Fibroblast of skin of left biceps (primary cell): ENCODE measurements at places on chromosomes 1 and 21.

GRCh38 chr1:67441183-67441582 is 11.0 kb upstream of the SERBP1 start:
- no peak for DNase-seq

DNA sequence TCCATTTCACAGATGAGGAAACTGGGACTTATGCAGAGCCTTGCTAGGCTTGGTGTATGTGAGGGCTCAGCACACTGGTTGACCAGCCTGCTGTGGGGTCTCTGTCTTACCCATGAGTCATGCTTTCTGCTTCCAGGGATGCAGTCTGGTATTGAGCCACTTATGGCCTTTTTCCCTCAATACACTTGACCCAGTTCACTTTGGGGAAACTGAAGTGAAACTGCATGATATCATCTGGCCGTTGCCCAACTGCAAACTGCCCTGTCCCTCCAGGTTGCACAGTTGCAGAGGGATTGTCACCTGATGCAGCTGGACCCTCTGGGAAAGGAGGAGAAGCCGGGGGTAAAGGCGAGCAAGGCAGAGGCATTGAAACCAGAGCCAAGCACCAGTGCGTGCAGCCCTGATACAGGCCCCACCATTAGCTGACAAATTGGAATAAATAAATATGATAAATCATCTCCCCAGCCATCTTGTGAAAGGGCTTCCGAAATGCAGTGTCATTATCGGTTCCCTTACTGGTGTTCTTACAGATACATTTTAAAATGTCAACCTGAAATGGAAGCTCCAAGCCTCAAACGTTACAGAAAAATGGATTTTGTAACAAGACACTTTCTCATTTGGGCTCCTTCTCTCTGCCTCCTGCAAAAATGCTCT is 39.3 kb upstream of the DUSP10 start:
- no peak for DNase-seq

DNA sequence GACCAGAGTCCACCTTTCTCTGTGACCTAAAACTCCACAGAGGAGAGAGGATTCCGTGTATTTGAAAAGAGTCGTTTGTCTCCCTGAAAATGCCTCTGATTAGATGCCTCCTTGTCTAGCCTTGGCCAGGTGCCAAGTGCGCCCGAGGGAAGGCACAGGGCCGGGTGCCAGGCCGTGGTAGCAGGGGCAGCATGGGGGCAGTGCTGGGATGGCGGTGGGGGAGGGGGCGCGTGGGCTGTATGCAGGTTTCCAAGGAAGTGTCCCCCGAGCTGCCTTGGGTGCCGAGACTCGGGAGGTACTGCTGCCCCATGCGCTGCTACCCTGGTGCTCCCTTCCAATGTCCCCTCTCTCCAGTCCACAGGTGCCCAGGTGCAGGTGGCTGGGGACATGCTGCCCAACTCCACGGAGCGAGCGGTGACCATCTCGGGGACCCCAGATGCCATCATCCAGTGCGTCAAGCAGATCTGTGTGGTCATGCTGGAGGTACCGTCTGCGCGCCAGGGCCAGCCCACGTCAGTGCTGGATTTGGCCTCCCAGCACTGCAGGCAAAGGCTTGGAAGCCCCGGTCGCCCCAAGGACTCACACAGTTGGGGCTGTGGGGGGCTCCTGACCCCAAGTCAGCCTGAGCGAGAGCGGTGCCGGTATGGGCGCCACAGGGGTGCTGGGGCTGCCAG is 70.9 kb upstream of the COL6A1 start:
- DNase-seq: no peak

DNA sequence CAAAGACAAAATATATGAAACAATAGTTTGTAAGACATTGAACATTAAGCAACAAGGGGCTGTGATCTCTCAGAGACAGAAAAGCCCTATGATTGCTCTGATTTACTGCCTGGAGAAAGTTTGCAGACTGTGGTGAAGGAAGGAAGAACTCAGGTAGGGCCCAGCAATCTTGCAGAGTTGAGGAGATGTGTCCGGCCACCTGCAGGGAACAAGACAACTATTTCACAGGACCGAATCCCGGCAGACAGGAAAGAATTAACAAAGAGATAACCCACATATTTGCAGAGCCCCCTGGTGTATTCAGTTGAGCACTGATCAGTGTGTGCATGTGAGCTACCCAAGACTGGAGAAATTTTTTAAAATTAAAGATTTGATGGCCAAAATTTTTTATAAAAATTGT is 58.3 kb upstream of the FMN2 start:
- no peak for DNase-seq

DNA sequence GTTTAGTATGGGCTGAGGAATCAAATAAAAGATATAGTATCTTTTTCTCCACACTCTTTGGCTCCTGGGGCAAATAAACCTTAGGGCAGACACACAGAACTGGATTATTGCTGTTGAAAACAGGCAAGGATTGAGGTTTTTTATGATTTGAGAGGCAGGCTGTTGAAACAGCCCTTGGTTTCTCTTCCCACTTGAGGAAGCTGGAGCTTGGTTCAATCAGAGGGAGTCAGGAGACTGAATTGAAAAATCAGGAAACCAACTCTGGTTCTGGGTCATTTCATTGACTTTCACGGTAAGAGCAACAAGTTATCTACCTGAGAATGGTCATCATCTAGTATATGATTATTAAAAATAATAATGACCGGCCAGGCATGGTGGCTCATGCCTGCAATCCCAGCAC is 108.4 kb downstream of the CNIH3 start:
- no peak for DNase-seq

DNA sequence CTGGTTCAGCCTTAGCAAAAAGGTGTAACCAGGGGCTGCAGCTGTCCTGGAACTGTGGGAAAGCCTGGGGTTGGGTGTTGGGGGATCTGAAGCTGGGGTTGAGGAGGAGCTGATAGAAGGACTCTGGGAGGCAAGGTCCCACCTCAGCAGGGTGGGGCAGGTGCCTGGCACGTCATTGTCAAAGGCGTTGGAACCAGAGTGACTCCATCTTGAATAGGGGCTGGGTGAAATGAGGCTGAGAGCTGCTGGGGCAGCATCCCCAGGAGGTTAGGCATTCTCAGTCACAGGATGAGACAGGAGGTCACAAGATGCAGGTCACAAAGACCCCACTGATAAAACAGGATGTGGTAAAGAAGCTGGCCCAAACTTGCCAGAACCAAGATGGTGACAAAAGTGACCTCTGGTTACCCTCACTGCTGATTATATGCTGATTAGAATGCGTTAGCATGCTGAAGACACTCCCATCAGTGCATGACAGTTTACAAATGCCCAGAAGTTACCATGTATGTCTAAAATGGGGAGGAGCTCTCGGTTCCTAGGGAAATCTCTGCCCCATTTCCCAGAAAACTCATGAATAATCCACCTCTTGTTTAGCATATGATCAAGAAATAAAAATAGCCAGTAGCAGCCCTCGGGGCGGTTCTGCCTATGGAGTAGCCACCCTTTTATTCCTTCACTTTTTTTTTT is 85.4 kb downstream of the IER5 start:
- no peak for DNase-seq

DNA sequence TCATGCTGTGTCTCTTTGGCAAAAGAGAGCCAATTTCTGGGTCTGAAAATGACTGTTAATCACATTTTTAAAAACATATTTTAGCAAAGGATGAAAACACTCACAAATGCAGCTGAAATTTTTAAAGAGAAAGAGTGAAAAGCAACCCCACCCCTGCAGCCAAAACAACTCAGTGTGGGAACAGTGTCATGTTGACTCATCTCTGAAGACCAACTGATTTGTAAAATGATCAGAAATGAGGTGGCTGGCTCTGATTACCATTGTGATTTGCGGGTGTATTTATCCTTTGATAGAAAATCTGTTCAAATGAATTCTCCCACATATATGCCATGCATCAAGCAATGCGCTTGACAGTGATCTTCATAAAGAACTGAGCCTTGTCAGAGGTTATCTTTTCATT is 287.0 kb upstream of the ESRRG start:
- no peak for DNase-seq

DNA sequence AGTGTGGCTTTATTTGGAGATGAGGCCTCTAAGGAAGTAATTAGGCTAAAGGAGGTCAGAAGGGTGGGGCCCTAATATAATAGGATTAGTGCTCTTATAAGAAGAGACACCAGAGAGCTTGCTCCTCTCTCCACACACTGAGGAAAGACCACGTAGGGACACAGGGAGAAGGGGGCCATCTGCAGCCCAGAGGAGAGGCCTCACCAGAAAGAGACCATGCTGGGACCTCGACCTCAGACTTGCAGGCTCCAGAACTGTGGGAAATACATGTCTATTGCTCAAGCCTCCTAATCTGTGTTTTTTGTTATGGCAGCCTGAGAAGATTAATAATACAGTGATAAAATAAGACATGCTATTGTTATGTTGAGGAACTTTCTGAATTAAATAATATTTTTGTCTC is 8.3 kb downstream of the RCAN1 start:
- no peak for DNase-seq

GRCh38 chr1:21857840-21858670 is 46.0 kb downstream of the LDLRAD2 start:
- DNase-seq: no peak

- no peak for DNase-seq
Observed at GRCh38 chr1:13948888-13949391, 249.0 kb downstream of the PRDM2 start.

- DNase-seq: no peak
Observed at GRCh38 chr1:92096317-92096716, 16.2 kb downstream of the BTBD8 start.

- no peak for DNase-seq
Observed at GRCh38 chr1:54268762-54269297, 68.9 kb downstream of the MRPL37 start.

DNA sequence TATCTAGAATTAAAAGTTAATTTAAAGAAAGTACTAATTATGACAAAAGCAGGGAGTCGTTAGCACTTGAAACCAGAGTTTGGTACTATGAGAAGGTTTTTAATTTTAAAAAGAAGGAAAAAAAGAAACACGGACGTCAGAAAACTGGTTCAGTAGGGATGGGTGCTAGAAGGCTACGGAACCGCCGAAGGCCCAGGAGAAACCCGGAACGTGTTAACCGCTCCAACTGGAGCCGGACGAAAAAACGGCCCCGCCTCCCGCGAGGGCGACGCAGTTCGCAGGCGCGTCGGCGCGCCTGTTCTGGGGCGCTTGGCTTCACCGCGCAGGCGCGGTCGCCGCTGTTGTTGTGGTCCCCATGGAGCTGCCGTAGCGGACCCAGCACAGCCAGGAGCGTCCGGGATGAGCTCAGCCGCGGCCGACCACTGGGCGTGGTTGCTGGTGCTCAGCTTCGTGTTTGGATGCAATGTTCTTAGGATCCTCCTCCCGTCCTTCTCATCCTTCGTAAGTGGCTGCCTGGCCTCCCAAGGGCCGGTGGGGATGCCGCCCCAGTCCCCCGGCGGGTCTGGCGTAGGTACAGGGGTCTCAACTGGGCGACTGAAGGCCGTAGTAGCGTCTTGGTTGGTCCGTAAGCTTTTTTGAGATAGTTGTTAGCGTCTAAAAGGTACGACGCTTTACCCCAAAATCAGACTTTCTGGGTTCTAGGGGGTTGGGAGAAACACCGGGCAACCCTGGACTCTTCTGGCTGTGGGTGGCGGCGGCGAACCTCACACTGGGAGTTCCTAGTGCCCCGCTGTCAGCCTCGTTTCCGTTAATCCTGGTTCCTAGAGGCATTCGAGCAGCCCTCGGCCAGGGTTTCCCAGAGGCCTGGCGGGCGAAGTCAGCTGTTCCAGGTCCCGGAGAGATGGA is 31.4 kb upstream of the HMGN1 start:
- peak; percentile 89 for DNase-seq

GRCh38 chr1:231494439-231495110 is 33.9 kb upstream of the TSNAX start:
- no peak for DNase-seq

DNA sequence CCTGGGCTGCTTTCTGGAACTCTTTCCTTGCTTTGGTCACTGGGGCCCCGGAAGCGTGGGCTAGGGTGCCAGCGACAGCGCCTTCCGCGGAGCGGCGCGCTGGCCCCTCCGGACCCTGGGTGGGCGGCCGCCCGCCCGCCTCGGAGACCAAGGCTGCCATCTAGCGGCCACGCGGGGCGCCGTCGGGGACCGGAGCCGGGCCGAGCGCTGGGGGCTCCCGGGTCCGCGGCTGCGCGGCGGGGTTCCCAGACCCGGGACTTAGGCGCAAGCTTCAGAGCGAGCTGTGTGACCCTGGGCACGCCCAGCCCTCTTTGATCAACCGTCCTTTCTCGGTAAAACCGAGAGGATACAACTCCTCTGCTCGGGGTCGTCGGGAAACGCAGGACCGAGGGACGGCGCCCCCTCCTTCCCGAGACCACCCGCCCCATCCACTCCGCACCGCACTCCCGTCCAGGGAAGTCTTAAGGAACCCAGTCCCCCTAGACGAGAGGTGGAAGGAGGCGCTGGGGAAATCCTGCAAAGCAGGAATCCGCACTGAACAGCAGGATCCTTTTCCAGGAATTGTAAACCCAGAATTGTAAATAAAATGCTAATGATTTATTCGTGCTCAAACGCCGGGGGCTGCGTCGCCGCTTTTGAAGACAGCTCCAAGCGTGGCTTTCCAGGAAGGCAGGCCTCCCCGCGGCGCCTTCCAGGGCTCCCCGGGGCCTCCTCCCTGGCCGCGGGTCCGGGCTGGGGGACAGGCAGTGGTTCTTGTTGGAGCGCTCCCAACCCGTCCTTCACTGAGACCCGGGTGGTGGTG is 41.2 kb downstream of the RRAGC start:
- no peak for DNase-seq

- DNase-seq: no peak
Observed at GRCh38 chr1:230066031-230066430, 1.0 kb upstream of the GALNT2 start.

DNA sequence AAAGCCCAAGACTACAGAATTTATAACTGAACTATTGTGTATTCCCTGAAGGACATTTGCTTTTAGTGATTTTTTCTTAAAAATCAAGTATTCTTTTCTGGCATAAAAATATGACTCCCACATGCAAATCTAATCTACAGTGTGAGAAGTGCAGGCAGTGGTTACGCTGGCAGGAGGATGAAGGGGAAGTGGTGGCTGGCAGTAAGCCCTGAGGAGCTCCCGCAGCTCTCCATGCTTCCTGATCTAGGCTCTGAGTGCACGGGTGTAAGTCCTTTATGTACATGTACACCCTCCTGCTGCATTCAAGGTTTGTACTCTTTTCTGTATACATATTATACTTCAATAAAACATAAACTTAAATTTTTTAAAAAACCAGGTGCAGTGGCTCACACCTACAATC is 67.5 kb upstream of the PRDX6 start:
- DNase-seq: peak; percentile 70

DNA sequence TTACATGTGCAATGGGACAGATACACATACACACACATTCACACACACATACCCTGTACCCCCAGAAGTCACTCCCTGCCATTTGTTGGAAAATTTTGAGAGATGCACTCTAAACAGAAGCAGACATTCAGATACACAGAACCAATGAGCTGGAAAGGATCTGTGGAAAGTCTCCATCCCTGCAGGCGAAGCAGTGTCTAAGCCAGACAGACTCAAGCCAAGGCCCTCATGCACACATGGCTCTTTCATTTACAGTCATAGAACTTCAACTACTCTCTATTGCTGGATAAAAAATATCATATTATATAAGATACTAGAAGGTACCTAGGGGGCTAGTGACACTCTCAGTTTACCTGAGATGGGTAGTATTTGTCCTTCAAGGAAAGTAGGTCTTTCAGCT is 7.3 kb upstream of the SEC16B start:
- no peak for DNase-seq

- DNase-seq: no peak
Observed at GRCh38 chr1:180636138-180636537, 4.3 kb downstream of the XPR1 start.

- no peak for DNase-seq
Observed at GRCh38 chr21:46113497-46114176, 15.7 kb downstream of the COL6A2 start.
